ENCODE measurements at places on chromosomes 11 and 22. TPM values are rescaled to one million over a fixed set of nuclear protein-coding genes. Genes with fewer than 3 reads are reported as not detected.

DNA sequence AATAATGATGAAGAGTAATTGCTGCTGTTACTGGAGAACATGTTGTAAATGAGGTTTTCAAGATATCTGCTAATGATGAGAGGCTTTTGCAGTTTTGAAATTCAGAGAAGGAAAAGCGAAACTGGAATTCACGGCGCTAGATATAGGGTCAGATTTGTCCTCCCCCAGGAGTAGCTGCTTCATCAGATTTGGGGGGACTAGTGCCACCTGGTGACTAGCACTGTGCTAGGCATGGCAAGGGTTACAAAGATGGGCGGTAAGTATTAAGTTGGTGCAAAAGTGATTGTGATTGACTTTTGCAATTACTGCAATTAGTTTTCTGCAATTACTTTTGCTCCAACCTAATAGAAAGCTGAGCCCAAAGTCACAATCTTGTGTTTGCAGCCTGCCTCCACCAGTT lies 879.9 kb upstream of the TENM4 start:
- H3K27me3 ChIP-seq, result no peaks in the 10 kb centered on the region
- H3K4me1 ChIP-seq, result no peaks in the 10 kb centered on the region
- no peaks in the 10 kb centered on the region for H3K36me3 ChIP-seq
- H3K27ac ChIP-seq, result no peak overlapping the region
- H3K4me3 ChIP-seq, result no peak overlapping the region

DNA sequence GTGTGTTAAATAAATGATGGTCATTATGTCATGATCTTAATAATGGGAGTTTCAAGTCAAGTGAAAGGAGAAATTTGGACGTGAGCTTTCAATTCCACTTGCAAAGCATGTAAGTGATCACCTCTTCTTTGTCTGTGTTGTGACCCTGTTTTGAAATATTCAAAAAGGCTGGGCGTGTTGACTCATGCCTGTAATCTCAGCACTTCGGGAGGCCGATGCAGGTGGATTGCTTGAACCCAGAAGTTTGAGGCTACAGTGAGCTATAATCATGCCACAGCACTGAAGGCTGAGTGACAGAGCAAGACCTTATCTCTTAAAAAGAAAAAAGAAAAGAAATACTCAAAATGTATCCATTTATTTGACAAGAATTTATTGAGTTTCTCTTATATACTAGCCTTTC lies 32.9 kb upstream of the EED start:
- no peak overlapping the region for H3K4me3 ChIP-seq
- H3K27ac ChIP-seq, result no peak overlapping the region
- H3K27me3 ChIP-seq, result no peaks in the 10 kb centered on the region

DNA sequence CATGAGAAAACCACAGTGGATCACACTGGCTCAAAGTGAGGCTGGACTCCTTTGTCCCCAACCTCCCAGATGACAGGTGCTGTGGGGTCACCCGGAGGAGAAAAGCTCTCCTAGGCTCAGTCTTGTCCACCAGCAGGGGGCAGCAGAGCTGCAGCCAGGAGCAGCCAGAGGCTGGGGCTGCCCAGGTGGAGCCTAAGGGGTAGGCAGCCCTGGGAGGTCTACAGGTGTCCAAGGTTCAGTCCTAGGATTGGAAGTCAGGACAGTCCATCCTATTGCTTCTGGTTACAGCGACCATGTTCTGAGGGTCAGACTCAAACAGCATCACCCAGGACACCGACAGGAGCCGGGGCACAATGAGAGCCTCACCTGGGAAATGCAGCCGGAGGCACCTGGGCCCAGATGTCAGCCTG lies 77.6 kb upstream of the IGLL5 start:
- no peaks in the 10 kb centered on the region for H3K4me1 ChIP-seq
- no peak overlapping the region for H3K4me3 ChIP-seq
- H3K27ac ChIP-seq, result no peak overlapping the region
- H3K27me3 ChIP-seq, result no peaks in the 10 kb centered on the region
- no peaks in the 10 kb centered on the region for H3K36me3 ChIP-seq

GRCh38 chr11:10192036-10192435 lies 102.0 kb downstream of the SBF2 start:
- no peaks in the 10 kb centered on the region for H3K4me1 ChIP-seq
- no peak for DNase-seq
- no peaks in the 10 kb centered on the region for H3K36me3 ChIP-seq
- no peaks in the 10 kb centered on the region for H3K27me3 ChIP-seq
- no peak overlapping the region for H3K27ac ChIP-seq

The DDTL gene
- total RNA-seq, result not detected

The OR9G4 gene
- total RNA-seq, result not detected

The APOA4 gene
- total RNA-seq, result not detected

All from vagina (tissue), 2 donors.